ENCODE measurements at places on chromosomes 3 and 15.

DNA sequence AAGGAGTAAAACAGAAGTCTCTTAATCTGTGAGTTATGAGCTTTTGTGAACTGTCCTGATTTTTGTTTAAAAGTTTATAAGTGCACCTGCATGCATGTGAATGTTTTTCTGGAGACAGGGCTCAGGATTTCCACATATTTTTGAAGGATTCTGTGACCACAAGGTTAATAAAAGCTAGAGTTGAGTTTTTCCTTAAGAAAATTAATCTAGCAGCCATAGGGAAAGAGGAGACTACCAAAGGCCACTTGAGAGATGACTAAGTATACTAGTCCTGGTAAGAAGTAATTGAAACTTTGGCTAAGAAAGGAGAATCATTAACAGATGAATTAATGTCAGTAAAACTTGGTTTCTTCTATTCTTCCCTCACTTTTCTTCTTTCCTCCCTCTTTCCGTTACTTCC is 176.8 kb upstream of the EPHA3 start:
- no peak for DNase-seq

DNA sequence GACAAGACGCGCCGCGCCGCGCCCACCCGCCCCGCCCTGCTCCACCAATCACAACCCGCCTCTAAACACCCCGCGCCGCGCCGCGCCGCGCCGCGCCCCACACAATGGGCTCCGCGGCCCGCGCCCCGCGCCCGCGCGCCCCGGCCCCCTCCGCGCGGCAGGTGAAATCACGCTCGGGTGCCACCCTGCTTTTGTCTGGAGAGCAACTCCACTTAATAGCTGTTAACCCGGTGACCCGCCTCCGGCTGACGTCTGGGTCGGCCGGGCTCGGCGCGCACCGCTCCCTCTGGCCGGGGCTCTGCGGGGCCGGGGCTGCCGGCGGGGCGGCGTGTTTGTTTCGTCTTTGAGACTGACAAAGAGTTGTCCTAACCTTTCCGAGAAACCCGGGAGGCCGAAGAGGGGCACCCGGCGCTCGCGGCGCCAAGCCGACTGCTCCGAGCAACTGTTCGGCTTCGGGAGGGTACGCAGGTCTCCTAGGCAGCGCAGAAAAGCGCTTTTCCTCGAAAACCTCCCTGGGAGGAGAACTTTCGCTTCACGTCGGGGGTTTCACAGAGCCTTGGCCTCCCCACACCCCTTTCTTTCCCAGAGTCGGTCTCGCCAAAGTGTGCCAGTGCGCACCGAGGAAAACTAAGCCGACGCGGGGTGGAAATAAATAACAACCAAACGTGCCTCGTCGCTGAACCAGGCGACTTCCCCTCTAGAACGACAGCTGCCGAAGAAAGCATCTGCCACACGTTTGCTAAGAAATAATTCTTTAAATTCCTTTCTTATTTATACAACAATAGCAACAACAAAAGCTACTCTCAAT is 518.4 kb downstream of the FOXP1 start:
- no peak for DNase-seq

DNA sequence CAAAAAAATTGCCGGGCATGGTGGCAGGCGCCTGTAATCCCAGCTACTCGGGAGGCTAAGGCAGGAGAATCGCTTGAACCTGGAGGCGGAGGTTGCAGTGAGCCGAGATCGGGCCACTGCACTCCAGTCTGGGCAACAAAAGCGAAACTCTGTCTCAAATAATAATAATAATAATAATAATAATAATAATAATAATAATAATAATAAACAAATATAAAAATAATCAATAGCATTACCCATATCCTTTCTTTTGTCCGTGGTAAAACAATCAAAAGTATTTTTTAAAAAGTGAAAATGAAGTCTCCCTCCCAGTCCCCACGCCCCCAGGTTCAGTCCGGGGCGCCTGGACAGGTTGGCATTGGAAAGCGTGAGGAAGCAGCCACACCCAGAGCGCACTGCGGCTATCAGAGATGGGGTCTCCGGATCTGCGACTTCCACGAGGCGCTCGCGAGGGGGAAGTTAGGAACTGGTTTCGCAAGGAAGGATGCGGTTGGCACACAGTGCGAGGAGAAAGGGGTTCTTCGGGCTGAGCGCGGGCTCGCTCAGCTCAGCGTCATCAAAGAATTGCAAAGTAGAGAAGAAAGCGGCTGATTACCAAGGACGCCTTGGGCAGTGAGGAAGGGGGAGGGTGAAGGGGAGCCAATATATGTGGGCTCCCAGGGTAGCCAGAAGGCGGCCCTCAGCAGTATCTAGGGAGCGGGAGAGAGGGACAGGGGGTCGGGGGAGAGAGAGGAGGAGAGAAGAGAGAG is 69.5 kb upstream of the EPHB3 start:
- no peak for DNase-seq

DNA sequence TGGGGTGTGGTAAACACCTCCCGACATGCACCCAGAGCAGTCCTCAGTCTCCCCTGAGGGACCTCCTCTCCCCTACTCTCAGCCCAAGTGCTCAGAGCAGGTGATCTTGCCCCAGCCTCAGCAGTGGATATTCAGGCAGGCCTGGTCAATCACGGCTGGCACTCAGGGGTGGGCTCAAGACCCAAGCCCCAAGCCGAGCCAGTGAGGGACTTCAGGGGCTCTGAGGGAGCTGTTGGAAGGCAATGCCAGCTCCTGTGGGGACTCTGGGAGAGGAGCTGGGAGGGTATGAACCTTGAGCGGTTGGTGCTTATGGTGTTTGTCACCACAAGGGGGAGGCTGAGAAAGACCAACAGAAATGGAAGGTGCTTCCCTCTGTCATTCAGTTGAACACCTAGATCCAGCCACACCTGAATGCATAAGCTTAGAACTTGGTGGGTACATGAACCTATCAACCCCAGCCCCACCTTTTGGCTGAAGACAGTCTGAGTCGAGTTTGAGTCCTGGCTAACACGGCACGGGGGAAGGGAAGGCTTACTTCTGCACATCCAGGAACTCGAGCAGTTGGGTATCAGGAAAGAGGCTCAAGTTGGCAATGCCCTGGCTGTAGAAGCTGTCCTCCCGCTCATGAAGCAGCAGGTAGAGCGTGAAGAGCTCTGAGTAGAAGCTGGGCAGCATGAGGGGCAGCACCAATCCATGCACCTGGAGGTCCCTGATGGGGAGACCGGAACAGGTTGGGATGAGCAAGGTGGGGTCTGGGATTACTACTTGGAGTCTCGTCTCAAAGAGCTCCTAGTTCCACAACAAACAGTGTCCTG is 19.2 kb downstream of the ALS2CL start:
- DNase-seq, result no peak

- peak; percentile 78 for DNase-seq
These were observed at the start of gene RPL39L for GRCh38 chr3:187139126-187139894. RPL39L (minus strand) TSS chr3:187139496; CDS start chr3:187121300, 18,196 bp downstream.

GRCh38 chr3:162022911-162023310 is 526.3 kb downstream of the OTOL1 start:
- DNase-seq, result no peak

GRCh38 chr3:123941121-123941520 is 19.9 kb downstream of the CCDC14 start:
- DNase-seq, result no peak

DNA sequence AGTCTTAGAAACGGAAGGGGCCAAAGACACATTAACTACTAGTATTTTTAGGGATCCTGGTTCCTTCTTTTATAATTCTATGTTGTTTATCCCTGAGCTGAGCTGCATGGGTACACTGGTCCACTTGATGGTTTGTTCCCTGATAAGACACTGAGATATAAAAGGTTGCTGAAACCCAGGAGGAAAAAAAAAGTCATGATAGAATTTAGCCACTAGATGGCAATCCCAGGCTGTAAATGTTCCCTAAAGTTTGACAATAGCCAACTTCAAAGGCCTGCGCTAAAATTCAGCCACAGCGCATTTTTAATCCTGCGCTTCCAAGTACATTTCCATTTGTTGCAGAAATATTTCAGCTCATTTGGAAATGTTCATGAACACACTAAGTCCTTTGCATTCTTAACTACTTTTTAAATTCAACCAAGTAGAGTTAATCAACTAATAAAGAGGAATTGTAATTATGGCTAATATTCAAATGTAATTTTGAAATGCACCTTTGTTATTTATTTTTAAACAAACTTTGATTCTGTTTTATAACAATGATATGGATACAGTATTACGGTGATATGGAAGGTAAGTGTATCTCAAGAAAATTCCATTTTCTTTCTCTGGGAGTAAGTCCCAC is 249.3 kb upstream of the FEZF2 start:
- DNase-seq, result no peak

GRCh38 chr3:101811875-101812274 is 32.9 kb downstream of the NXPE3 start:
- DNase-seq, result no peak

- no peak for DNase-seq
These were observed 122.8 kb upstream of the GALNT15 start for GRCh38 chr3:16051691-16052090.

DNA sequence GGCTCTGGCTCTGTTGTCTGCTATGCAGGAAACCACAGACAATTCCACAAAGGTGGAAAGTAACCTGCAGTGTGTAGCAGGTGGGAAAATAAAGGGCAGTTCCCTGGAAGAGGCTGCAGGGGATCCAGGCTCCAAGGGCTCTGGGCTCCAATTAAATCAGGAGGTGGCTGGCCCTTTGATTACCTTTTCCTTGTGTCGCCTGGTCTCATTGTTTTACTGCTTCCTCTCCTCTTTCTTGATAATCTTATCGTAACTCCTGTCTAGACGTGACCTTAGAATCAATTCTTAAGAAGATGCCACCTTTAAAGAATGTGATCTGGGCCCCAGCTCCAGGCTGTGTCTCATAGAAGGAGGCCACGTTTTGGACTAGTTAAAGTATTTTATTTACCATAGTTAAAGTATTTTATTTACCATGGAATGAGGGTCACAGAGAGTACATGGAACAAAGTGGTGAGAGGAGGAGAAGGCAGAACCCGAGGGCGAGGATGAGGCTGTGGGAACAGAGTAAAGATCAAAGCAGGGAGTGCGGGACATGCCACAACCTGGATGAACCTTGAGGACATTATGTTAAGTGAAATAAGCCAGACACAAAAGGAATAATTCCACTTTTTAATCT is 237.5 kb upstream of the STT3B start:
- DNase-seq, result no peak

DNA sequence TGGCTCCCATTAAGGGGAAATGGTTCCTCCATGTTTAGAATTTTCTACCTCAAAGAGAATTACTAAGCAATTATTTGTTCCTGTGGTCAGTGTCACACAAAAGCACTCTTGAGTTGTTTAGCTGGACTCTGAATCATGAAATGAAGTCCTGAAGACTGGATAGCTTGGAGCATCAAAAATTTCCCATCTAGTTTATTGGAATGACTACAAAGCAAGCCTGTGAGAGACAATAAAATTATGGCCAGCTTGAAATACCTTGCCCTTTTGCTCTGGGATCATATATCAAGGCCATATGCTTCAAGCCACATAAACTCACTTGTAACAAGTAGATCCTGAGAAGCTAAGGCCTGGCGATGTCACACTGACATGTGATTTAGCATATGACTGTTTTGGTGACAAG is 292.3 kb downstream of the TIGIT start:
- no peak for DNase-seq

- no peak for DNase-seq
These were observed 32.1 kb upstream of the RPS17 start for GRCh38 chr15:82572311-82572710.

GRCh38 chr3:71305231-71306206 is 278.0 kb downstream of the FOXP1 start:
- no peak for DNase-seq

DNA sequence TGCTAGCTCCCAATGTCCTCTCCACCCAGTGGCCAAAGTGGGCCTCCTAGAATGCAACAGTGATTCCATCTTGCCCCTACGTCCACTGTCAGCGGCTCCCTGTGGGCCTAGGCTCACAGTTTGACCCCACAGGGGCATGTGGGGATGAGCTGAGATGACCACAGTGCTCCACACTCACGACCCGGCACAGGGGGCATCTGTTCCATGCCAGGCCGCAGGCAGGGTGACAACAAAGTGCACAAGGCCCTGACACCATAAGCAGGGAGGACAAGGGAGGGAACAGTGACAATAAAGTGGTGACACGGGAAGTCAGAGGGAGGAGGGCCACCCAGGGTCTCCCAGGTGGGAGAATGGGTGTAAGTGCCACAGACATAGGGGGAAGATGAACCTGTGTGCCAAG is 5.1 kb upstream of the PLXNA1 start:
- DNase-seq, result no peak

DNA sequence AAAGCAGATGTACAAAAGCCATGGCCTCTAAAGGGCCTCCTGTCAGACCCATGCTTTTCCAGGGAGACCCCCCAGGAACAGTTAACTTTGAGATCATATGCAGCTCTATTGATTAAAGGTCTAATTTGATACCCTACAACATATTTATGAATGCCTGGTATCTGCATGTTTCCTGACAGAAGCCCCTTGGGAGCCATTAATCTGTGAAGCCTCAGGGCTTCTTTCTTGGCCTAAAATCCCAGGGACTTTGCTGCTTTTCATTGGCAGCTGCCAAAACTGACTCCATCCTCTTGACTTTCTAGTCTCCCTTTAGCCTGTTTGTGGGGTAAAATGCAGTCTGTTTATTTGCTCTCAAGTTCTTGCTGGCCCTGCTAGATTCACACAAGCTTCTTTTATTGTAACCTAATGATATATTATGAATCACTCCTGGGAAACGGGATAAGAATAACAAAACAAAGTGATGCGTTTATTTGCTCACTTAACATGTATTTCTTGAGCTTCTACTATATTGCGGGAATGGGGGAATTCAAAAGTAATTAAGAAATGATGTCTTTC is 257.0 kb downstream of the LSAMP start:
- no peak for DNase-seq

DNA sequence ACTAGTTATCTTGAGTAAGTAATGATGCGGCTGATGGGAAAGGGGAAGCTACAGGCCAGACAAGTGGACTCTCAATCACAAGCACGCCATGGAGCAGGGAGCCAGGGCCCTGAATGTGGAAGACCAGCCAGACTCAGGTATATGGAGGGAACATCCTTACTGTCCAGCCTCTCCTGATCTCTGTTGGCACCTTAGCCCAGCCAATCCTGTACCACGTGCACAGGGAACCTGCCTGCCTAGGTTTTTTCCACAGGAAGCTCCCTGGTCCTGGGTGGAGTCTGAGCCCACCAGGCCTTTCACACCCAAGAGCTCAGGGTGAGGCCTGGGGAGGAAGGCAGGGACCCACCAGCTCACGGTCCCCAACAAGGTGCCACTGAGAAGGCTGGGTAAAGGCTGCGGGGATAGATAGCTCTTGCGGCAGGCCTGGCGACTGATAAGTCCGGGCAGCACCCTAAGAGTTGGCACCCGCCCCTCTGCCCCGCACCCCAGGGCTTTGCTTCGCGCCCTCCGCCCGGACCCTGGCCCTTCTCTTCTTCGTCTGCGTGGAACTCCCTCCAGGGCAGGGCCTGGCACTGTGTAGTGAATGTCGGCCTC is 933 bp upstream of the APEH start:
- DNase-seq, result no peak

Measured in stimulated activated CD8-positive, alpha-beta memory T cell treated with anti-CD3 and anti-CD28 coated beads, Interleukin-2, amount 100 ng/mL, for 1 hour (primary cell).